ENCODE measurements at places on chromosomes 3 and 15.

DNA sequence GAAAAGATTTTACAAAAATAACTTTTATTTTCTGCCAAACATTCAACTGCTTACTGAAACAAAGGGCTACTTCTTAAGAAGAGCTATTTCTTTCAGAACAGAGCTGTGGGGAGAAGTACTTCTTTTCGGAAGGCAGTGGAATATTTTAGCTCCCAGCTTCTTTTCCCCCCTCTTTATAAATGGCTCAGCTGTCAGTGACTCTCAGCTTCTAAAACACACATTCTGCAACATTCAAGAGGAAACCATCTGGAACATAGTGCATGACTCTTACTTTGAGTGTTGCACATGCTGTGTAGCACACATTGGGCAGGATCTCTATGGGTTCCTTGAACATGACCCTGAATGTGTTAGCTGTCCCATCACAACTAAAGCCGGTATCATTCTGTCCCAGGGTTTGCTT lies 7.0 kb upstream of the C15orf40 start:
- no peak for DNase-seq

DNA sequence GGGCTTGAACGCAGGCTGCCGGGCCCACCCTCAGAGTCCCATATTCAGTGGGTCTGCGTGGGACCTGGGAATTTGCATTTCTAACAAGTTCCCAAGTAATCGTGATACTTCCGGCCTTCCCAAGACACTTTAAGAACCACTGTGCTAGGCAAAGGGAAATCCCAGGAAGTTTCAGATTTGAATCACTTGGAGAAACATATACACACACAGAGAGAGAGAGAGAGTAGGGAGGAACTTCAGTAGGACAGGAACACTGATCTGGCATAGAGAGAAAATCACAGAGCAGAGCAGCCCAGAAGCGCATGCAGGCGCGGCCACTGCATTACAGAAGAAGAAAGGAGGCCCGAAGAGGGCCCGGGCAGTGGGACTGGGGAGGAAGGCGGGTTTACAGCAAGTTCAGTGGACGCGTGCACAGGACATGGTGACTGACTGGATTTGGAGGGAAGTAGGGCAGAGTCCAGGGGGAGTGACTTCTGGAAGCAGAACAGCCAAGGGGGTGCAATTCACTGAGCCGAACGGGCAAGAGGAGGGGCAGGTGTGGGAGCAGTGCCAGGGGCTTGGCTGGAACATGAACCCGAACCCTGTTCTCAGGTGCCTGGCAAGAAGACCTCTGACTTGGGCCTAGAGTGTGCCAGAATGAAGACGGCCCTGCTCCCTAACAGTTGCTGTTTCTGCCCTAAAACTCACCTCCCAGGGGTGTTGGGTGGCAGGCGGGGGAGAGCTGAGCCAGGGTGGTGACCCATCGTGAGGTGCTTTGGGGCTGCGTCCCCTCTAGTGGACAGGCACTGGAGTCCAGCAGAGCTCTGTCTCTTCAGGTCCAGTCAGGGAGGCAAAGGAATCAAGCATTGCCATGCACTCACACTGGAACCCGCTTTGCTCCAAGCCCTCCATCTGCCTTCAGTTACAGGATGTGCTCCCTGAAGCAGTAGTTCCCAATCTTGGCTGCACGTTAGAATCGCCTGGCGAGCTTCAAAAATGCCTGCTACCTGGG lies 101.3 kb upstream of the HES1 start:
- DNase-seq: no peak

DNA sequence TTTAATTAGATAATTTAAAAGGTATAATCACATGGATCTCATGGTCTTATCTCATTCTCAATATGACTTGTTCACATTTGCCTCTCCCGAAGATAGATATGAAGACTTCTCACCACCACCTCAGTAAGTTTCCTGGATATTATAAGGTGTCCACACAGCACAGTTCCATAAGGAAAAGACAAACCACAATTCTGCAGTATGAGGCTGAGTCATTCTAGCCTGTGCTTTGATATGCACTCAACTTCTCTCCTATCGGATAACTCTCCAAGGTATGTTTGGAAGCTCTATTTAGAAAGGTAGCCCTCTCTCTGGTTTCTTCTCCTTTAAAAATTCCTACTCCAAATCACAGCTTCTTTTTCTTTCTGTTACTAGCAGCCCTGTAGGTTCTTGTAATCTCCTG lies 612.8 kb downstream of the ZPLD1 start:
- DNase-seq: no peak

- DNase-seq: no peak
Observed at GRCh38 chr3:182124187-182124586, 412.5 kb downstream of the SOX2 start.
